ENCODE measurements at places on chromosomes 6 and 20.
A peak's percentile ranks its signal among the peaks of the same experiment; 100 is the strongest.

GRCh38 chr20:17691758-17692157 lies 8.0 kb upstream of the BANF2 start:
- no peak for DNase-seq

DNA sequence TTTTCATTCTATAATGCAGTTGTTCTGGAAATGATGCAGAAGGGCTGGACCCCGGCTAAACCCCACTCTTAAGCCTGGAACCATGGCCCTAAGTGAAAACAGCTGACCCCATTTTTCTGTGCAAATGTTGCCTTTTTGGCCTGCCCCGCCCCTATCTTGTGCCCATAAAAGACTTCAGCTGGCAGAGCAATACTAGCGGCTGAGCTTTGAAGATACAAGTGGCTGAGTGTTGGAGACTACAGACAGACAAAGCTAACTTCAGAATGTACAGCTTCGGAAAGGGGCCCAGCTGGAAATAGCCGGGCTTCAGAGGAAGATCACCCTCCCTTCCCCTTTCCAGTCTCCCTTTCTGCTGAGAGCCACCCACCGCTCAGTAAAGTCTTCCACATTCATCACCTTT lies 258.6 kb upstream of the SPTLC3 start:
- DNase-seq = no peak

- DNase-seq = peak; percentile 59
These were observed 204.5 kb downstream of the SYNDIG1 start for GRCh38 chr20:24673678-24674570.

GRCh38 chr6:97136626-97137358 lies 146.2 kb downstream of the MMS22L start:
- no peak for DNase-seq

GRCh38 chr6:6556738-6557503 lies 31.6 kb upstream of the LY86 start:
- DNase-seq = peak; percentile 52

All from epithelial cell of esophagus (primary cell).